ENCODE measurements at places on chromosomes 4 and X.

- DNase-seq, result no peak
These were observed 70.8 kb downstream of the ANXA3 start for GRCh38 chr4:78622253-78622979.

DNA sequence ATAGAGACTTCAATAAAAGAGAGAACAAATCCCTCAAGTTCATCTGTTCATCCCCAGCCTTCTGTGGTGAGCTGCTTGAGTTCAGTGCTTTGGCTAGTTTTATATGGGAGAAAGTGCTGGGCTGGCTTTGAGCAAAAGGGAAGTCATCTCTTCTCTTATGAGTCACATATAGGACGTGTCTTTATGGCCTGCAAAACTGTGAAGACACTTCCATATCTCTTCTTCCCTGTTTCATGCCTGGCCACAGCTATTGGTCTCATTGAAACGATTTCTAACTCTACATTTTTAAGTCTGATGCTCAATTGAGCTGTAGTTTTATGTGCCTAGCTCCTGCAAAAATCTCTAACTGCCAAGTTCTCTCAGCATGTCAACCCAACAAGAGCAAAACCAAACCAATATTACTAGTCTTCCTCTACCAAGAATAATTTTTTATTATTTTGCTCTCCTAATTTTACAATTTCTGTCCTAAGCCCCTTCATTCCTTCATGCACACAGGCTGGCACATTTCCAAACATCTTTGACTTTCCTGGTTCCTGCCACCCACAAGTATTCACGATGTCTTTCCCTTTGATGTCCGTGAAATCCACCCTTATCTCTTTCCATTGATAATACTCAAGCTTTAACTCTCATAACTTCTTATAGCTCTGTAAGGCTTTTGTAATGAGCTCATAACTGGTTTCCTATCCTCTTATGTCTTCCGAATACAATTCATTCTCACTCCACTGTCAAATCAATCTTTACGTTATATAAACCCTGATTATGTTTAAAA, 165.3 kb downstream of the BTC start:
- DNase-seq, result no peak

DNA sequence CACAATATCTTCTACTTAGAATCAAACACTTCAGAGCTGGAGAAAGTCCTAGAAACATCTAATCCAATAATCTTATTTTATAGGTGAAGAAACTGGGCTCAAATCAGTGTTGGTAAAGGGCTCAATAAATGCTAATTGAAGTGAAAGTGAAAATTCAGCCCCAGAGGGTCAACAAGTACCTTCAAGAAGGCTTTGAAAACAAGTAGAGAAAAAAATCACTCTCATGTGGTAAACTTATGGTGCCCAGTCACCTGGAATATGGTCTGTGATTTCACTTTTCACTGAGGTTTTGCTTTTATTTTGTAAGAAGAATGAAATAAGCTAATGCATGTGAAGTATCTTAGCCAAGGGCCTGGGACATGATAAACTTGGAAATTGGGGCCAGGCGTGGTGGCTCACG, 29.1 kb upstream of the EIF4E start:
- DNase-seq, result no peak

DNA sequence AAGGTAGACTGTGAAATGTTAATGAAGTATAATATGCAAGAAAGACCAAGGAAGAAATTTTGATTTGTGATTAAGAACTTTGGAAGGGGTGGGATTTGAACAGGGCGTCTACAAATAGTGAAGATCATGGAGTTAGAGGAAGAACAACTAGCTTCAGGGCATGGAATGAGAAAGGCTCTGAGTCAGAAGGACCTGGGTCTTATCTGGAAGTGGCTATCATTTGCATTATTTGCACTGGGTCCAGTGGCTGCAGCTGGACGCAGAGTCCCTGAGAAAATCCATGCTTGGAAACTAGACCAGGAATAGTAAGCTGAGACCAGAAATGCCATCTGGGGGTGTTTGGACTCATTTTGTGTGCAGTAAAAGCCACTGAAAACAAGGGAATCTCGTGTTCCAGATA, 4.3 kb upstream of the LIMCH1 start:
- DNase-seq, result no peak

- no peak for DNase-seq
These were observed 139.1 kb downstream of the COL4A6 start for GRCh38 chrX:108299101-108299591.

- no peak for DNase-seq
These were observed 189.9 kb downstream of the PTTG2 start for GRCh38 chr4:38149997-38150671.

- DNase-seq, result no peak
These were observed 21.5 kb downstream of the DNAAF6 start for GRCh38 chrX:107227780-107228485.

DNA sequence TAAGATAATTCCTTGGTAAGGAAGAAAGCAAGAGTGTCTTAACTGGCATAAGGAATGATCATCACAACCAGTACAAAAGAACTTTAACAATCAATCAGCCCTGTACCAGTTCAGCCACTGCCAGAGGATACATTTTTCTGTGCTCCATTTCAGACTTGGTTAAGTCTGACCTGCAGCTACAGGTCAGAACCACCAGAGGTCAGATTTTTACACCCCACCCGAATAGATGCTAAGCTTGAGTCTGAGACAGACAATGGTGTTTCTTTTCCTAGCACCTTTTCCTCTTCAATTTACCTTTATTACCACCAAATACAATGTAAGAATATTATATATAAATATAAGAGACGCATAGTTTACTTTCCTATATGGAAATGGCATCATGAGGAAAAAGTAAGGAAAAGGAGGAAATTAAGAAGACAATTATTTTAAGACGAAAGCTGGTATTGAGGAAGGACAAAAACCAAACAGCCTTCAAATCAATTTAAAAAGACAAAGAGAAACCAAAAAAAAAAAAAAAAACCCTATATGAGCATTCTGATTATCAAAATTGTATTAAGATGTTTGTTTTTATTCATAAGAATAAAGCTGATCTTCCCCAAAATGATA, 215.3 kb upstream of the TTC29 start:
- DNase-seq, result no peak

DNA sequence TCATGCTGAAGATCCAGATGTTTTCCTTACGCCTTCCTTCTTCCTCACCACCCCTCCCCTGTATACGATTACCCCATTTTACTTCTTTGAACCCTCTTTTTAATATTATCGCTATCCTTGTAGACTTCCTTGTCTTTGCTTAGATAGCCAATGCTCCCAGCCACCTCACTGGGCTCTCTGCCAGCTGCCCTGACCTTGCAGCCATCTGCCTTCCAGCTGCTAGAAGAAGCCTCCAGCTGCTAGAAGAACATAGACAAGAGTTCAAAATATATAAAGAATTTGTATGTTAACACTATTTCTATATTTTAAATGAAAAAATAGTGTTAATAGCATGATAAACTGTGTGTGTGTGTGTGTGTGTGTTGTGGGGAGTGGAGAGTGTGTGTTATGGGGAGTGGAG, 374.7 kb downstream of the ANKRD50 start:
- no peak for DNase-seq

DNA sequence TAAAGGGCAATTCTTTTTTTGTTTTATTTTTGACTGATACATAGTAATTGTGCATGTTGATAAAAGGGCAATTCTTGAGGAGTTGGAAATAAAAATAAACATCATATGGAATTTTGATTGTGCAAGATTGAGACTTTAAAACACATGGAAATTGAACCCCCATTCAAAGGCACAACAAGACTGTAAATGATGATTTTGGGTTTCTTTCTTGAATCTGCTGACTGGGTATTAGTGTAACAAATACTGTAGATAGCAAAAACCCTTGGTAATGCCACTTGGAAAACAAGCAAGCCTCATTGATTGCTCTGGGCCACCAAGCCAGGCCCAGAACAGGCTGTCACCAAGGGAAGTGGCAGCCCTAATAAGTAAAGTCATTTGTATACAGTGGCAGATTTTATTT, 73.0 kb upstream of the ANXA3 start:
- DNase-seq, result no peak

Measured in stimulated activated CD8-positive, alpha-beta memory T cell treated with anti-CD3 and anti-CD28 coated beads, Interleukin-15, amount 100 ng/mL, for 24 hours (primary cell).